KG1 (cell line): ENCODE measurements at places on chromosomes 2 and 18.
A peak's percentile ranks its signal among the peaks of the same experiment; 100 is the strongest.

- DNase-seq = no peak
Observed at GRCh38 chr2:42847596-42848151, 55.3 kb upstream of the HAAO start.

DNA sequence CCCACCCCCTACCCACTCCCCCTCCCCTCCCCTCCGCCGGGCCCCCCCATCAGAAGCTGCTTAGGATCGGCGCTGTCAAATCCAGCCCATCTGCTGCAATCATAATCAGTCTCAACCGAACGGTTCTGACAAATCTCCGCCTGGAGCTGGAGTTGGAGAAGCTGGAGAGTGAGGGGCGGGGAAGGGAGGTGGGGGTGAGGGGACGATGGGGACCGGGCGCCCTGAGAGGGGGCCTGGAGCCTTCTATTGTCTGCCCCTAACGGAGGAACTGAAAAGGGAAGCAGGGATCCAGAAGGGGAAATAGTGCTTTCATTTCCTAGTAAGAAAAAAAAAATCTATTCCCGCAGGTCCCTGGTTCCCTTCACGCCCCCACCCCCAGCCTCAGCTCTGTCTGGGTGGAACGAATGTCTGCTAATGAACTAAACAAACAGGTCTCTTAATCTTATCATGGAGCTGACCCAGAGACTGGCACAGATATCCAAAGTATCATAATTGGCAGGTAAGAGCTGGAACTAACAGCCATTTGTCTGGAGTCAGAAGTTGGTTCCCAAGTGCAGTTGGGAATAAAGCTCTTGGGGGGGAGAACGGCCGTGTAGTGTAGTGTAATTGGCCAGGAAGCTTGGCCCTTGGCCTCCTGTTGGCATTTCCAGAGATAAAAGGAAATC lies 301.2 kb downstream of the NCKAP5 start:
- DNase-seq = no peak

DNA sequence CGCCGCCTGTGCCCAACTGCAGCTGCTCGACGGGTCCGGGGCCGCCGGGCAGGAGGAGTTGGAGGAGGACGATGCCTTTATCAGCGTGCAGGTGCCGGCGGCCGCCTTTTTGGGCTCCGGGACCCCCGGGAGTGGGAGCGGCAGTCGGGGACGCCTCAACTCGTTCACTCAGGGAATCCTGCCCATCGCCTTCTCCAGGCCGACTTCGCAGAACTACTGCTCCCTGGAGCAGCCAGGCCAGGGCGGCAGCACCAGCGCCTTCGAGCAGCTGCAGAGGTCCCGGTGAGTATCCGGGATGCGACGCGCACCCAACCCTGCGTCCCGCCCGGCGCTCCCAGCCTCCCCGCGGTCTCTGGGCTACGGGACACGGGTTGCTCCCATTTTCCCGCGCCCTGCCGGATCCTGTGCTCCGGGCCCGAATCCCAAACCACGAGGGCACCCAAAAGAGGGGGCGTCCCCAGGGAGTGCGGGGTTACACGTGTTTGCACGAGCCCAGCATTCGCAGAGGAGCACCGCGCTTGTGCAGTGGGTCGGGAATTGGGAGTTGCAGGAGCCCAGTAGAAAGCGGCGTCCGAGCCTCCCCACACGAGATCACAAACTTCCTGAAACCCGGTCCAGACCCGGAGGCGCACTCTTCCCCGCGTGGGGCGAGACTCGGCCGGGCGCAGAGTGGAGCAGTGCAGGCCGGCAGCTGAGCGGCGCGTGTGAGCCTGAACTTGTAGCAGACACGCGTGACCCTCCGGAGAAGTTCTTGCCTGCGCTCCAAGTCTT lies 1.2 kb downstream of the CABLES1 start:
- no peak for DNase-seq

- no peak for DNase-seq
Observed at GRCh38 chr2:239376942-239377531, 23.8 kb downstream of the HDAC4 start.

- DNase-seq = no peak
Observed at GRCh38 chr18:76619261-76619620, 124.2 kb upstream of the ZNF516 start.

GRCh38 chr2:135843671-135844070 lies 6.7 kb upstream of the LCT start:
- no peak for DNase-seq

GRCh38 chr2:28693223-28693622 lies 58.4 kb upstream of the PPP1CB start:
- DNase-seq = no peak

GRCh38 chr2:25309402-25309801 lies 32.3 kb downstream of the DNMT3A start:
- peak; percentile 8 for DNase-seq
